ENCODE measurements at places on chromosomes 1 and 21.

- peak; percentile 43 for DNase-seq
Measured at GRCh38 chr1:11680270-11681070, 478 bp downstream of the MAD2L2 start.

DNA sequence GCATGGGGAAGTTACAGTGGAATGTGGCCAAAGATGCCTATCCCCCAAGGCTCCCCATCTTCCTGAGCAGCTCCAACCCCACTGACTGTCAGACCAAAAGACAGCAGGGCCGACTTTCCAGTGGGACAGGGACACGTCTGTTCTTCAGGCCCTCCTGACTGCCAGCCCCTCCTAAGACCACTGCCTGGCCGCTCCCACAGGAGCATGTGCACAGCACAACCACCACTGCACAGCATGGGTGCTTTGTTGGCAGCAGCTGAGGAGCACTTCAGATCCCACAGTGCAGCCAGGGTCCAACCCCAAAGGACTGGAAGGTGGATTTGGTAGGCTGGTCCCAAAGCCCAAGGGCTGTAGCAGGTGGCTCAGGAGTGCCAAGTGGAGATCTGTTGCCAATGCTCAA is 648.3 kb upstream of the BRINP3 start:
- no peak for DNase-seq

DNA sequence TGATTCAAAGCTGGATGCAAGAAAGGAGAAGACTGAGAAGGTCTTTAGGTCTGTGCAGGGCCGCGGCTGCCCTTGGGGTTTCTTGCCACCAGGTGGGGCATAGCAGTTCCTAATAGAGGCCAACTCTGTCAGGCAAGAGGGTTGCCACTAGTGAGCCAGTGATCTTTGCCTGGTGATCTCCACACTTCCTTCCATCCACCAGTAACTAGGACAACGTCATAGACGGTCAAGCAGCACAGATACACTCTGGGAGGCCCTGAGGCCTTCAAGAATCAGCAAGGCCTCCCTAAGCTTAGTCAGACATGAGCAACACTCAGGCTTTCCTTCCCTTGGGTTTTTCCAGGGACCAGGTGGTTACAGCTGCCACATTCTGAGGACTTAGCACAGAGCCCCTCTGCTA is 32.9 kb upstream of the ATP2B4 start:
- DNase-seq = no peak

DNA sequence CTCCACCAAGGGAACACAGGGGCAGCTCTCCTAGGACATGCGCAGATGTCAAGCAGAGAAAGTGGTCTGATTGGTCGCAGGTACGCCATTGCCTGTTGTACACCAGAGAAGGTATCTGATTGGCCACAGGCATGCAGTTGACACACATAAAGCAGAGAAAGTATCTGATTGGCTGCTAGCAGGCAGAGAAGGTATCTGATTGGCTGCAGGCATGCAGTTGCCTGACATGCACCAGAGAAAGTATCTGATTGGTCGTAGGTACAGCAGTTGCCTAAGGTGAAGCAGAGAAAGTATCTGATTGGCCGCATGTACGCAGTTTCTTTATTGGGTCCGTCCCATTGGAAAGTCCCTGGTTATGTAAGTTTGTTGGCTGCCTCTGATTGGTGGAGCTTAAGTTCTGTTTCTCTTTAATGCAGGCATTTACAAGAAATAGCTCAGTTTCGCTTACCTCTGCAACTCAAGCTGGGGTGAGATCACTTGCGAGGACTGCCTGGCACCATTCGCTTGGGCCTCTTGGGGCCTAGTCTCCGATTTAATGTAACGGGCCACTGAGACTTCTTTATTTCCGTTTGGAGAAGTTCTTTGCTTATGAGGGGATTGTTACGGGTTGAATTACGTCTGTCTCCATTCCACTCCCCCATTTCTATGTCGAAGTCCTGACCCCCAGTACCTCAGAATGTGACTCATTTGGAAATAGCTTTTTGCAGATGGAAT is 74.2 kb downstream of the SIK1 start:
- peak; percentile 4 for DNase-seq

- no peak for DNase-seq
Measured at GRCh38 chr1:155174324-155175280, 953 bp downstream of the TRIM46 start.

DNA sequence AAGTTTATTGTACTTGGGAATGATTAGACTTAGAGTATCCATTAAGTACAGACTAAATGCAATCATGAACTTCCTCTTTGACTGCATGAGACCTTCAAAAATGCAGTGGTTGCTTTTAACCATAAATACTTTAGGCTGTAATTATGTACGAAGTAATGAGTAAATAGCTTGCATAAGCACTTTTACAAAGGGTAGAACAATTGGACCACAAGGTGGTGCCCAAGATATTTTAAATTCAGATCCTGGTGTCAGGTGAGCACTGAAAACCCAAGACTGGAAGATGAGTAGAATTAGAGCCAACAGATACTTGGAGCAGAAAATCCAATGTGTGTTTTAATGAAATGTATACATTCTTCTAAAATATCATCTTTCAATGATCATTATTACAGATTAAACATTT is 43.4 kb upstream of the RHOU start:
- peak; percentile 11 for DNase-seq

DNA sequence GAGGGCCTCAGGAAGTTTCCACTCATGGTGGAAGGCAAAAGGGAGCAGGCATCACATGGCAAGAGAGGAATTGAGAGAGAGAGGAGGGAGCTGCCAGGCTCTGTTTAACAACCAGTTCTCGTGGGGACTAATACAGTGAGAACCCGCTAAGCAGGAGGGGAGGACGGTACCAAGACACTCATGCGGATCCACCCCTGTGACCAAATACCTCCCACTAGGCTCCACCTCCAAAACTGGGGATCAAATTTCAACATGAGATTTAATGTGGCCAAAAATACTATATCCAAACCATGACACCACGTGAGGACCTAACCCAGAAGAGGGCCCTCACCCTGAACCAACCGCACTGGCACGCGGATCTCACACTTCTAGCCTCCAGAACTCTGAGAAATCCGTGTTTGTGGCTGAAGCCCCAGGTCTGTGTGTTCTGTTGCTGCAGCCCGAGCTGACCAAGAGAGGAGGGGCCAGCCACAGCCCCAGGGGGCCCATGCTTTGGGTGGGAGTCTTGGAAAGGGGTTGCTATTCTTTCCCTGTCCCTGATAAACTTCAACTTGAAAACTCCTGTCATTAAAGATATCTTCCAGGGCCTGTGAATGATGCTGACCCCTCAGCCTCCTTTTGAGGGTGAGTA is 32.0 kb downstream of the TRIM67 start:
- DNase-seq = no peak

DNA sequence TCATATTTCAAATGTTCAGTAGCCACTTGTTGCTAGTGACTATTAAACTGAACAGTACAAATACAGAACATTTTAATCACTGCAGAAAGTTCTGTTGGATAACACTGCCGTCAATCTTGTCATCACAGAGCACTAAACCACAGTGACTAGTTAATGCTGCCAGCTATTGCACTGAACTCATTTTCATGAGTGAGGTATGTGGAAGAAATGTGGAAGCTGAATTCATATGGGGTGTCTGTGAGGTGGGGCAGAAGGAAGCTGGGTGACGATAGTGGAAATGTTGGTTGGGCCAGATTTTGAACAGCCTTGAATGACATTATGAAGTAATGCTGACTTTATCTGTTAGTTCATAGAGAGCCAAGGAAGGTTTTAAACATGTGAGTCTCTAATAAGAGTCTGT is 49.6 kb downstream of the OSBPL9 start:
- no peak for DNase-seq

GRCh38 chr1:111878649-111879048 is 110.8 kb downstream of the KCND3 start:
- DNase-seq = no peak

- DNase-seq = peak; percentile 48
Measured at GRCh38 chr1:25895365-25895990, 10.7 kb downstream of the STMN1 start.

- no peak for DNase-seq
Measured at GRCh38 chr1:111987502-111987901, 2.0 kb downstream of the KCND3 start.

DNA sequence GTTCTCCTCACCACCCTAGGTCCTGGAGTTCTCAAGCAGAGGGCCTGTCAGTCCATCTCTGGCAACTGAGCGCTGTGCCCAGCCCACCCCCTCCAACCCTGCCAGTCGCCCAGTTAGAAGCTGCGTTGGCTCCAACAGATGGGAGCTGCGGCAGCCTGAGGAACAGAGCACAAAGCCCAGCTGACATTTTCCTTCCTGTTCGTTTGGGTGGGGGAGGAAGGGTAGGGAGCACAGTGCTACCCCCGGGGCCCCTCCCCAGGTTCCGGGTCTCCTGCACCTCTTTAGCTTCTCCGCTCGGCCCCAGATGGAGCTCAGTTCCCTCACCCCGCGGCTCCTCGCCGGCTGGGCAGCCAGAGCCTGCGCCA is 1.4 kb downstream of the LRRN2 start:
- no peak for DNase-seq

DNA sequence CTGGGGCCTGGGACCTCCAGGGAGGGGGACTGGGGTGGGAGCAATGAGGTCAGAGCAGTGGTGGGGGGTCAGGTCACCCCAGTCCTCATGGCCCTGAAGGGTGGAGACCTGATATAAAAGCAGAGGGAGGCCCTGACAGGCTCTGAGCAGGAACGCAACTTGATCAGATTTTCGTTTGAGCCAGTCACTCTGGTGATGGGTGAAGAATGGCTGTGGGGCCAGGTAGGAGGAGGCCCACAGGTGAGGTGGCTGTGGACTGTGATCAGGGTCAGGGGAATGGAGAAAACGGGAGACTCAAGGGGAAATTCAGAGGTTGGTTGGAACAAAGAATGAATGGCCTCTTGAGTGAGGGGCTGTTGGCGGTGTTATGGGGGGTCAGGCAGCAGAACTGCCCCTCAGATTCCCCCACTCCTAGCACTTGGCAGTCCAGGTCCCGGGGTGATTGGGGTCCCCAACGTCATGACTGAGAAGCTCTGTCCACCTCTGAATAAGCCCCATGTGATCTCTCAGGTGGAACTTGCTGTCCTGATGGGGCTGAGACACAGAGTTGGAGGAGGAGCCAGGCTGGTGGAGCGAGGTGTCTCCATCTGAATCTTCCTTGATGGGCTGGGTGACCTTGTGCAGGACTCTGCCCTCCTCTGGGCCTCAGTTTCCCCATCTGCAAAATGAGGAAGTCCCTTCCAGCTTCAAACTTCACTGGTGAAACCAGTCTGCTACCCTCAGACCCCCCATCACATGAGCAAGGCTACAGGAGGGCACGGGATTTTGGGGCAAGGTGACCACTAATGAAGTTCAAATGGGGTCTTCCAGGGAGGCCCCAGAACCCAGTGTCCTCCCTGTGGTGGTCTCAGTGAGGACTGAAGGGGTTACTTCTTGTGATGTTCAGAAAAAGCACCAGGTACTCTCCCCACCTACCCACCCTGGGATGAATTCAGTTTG is 683.0 kb downstream of the MATN1 start:
- no peak for DNase-seq

DNA sequence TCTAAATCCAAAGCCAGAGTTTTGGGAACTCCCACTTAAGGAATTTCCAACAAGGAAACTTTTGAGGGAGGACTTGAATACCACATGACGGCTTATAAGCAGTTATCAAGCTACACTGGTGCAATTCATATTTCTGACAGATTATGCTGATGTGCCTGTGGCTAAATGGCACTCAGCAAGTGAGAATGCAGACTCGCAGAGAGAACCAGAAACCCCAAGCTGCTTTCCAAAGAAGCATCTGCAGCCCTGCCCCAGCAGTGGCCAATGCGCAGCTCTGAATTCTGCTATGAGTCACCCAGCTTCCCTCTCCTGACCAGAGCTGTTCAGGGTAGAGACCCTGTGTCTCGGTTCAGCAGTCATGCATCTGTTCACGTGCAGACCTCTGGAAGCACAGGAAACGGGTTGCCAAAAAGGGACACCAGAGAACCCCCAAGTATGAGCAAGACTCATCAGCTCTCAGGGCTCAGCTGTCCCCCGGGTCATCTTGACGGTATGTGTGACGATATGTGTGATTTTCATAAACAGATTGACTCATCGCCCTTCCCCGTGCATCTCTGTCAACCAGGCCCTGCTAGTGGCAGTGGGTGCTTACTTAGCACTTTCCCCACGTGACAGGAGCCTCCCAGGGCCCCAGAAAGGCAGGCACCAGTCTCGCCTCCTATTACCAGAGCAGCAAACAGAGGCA is 76.3 kb downstream of the ITPKB start:
- no peak for DNase-seq

DNA sequence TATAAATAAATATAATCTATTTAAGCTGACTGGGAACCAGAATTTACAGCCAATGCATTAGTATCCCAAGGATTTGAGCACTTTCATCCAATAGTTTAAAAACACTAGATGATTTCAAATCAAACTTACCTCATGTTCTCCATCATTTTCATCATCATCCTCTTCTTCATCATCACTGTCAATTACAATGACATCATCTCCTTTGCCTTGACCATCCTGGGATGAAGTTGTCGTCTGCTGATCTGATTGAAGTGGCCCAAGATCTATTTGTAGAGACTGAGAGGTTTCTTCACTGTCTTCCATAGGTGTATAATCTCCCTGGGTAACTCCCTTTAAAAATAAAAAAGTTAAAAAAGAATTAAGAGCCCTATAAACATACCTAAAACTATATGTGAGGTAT is 47.7 kb downstream of the TPR start:
- DNase-seq = no peak

DNA sequence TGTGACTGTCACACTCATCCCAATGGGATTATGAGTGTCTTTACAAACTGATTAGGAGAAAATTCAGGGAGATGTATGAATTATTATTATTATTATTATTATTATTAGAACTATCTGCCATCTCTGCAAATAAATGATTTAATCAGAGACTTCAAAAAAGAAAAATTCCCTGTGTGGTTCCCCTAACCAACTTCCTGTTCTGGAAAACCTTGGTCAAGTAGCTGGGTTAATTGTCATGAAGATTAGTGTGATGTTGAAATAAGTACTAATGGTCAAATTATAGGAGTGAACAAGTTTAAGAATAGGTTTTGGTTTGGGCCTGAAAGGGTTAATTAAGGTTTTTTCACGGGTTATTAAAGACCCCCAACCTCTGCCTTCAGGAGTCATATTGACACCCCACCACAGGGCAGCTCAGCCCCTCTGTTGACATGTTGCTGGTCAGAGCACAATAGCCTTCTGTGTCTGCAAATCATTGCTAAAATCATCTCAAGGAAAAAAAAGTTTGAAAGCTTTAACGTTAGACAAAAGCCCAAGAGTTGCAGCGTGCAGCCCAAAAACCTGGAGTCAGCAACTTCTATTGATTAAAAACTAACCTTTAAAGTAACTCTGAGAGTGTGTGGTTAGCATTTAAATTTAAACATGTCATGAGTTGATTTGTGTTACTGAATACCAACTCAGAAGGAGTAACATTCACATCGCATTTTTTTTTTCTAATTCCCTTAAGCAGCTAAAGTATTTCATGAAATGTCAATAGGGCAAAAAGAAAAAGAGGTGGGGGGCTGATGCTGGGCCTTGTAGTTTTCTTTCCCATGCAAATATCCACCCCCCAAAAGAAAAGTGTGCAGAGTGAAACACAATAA is 272.5 kb downstream of the TM2D1 start:
- no peak for DNase-seq

- DNase-seq = no peak
Measured at GRCh38 chr1:114082867-114083585, 70.6 kb downstream of the SYT6 start.
